ENCODE measurements at places on chromosomes 11 and 22. TPM values are rescaled to one million over a fixed set of nuclear protein-coding genes. Genes with fewer than 3 reads are reported as not detected.

The PTPMT1 gene
- total RNA-seq, result 29.6 TPM

- no peak for ATAC-seq
Measured at GRCh38 chr11:44742508-44743246, 15.9 kb downstream of the TSPAN18 start.

The MUC5B gene
- 16.0 TPM for total RNA-seq

The CD44 gene
- total RNA-seq, result 814 TPM

The PATE2 gene
- total RNA-seq, result not detected

DNA sequence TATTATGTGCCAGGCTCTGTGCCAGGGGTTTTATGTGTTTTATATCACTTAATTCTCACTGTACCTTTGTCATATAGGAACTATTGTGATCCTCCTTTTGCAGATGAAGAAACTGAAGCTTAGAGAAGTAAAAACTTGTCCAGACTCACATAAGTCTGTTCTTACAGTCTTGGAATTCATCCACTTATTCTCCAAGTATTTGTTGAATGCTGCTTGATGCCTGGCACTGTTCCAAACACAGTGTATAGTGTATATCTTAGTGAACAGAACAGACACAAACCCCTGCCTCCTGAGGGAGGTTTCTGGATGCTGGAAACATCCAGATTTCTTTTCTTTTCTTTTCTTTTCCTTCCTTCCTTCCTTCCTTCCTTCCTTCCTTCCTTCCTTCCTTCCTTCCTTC lies 29.0 kb upstream of the FGF3 start:
- peak; percentile 13 for ATAC-seq

The HMGXB4 gene
- 13.1 TPM for total RNA-seq

DNA sequence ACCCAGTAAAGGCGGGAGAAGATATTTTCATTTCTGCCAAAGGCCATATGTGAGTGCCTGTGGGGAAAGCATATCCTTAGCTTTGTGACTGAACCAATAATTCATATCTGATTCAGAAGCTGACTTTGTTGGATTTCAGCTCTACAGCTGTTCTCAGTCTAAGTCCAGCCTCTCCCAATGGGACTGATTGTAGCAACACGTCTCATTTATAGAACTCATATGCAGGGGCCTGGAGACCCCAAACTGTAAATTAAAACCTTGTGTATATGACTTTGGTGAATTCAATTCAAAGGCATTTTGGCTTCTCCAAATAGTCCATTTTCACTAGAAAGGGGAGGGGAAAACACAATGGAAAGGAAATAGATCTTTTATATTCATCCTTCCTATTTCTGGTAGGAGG lies 250.4 kb upstream of the SORL1-AS1 start:
- no peak for ATAC-seq

Measured in esophagus mucosa (tissue), 1 donor.